Upper lobe of left lung (tissue), 6 donors: ENCODE measurements at places on chromosomes 11 and 22. TPM values are rescaled to one million over a fixed set of nuclear protein-coding genes. Genes with fewer than 3 reads are reported as not detected.

SAA4 gene
- not detected for total RNA-seq

KLHL35 gene
- total RNA-seq = 7.3 TPM

CCDC87 gene
- 0.22 TPM for total RNA-seq

KRTAP5-9 gene
- not detected for total RNA-seq

MS4A15 gene
- total RNA-seq = 101 TPM

EHF gene
- total RNA-seq = 50.3 TPM

DNA sequence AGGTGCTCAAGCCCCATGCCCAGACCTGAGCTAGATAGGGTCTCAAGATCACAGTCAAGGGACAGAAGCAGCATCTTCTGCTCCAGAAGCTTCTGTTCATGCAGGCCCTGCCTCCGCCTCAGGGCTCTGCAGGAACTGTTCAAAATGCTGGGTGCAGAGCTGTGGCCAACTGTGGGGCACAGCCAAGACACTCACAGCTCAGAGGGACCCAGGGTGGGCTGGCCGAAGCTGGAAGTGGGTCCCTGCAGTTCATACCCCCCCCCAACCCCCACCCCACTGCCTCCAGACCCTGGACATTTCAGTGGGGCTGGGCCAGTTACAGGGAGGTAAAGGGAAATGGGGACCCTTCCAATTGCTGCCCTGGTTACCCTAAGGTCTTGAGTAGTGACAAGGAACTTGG lies 129.0 kb downstream of the CRYBB2 start:
- no peak overlapping the region for H3K4me3 ChIP-seq
- peak; percentile 16 for DNase-seq
- H3K36me3 ChIP-seq = peaks cover 10% of the 10 kb centered on the region
- H3K27me3 ChIP-seq = no peaks in the 10 kb centered on the region
- H3K27ac ChIP-seq = no peak overlapping the region

DNA sequence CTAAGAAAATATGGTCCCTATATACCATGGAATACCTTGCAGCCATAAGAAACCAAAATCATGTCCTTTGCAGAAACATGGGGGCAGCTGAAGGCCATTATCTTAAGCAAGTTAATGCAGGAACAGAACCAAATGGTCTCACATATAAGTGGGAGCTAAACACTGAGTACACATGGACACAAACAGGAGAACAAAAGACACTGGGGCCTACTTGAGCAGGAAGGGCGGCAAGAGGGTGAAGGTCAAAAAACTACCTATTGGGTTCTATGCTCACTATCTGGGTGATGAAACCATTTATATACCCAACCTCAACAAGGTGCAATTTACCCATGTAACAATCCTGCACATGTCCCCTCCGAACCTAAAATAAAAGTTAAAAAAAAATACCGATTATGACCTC lies 22.5 kb downstream of the GAS2 start:
- no peaks in the 10 kb centered on the region for H3K4me1 ChIP-seq
- no peak overlapping the region for H3K4me3 ChIP-seq
- no peaks in the 10 kb centered on the region for H3K36me3 ChIP-seq
- no peak overlapping the region for H3K27ac ChIP-seq

DNA sequence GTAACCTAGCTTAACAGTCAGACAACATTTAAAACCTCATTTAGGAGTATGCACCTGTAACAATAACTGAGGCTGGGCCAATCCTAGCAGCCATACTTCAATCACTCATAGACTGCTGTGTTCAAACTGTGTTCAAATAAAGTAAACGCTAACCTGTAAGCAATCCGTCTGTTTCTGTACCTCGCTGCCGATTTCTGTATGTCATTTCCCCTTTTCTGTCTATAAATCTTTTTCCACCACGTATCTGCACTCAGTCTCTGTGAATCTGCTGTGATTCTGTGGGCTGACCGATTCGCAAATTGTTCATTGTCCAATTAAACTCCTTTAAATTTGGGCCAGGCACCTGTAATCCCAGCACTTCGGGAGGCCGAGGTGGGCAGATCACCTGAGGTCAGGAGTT lies 12.3 kb downstream of the APOBEC3H start:
- H3K4me3 ChIP-seq = no peak overlapping the region
- no peaks in the 10 kb centered on the region for H3K27me3 ChIP-seq
- no peaks in the 10 kb centered on the region for H3K36me3 ChIP-seq
- no peak overlapping the region for H3K27ac ChIP-seq

- no peaks in the 10 kb centered on the region for H3K36me3 ChIP-seq
- H3K4me1 ChIP-seq = no peaks in the 10 kb centered on the region
- H3K4me3 ChIP-seq = no peak overlapping the region
- no peaks in the 10 kb centered on the region for H3K27me3 ChIP-seq
Measured at GRCh38 chr11:117458275-117459122, 130.8 kb downstream of the CEP164 start.

DNA sequence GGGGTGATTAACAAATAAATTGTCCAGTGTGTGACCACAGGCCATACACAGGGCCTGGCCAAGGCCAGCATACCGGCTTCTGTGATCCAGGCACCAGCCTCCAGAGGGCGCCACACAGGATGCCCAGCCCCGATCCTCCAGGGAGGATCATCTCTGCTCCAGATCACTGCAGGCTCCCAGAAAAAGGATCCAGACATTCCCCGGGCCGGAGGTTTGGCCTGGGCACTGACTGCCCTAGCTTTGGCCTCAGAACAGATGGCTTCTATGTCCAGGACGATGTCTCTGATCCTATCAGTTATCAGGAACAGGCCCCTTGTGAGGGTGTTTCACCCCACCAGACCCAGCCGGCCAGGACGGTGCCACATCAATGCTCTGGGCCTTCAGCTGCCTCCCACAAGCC lies 74.5 kb upstream of the LMO1 start:
- no peaks in the 10 kb centered on the region for H3K4me1 ChIP-seq
- H3K27ac ChIP-seq = no peak overlapping the region
- H3K27me3 ChIP-seq = no peaks in the 10 kb centered on the region
- H3K4me3 ChIP-seq = no peak overlapping the region
- peak; percentile 50 for DNase-seq
- H3K36me3 ChIP-seq = no peaks in the 10 kb centered on the region

DNA sequence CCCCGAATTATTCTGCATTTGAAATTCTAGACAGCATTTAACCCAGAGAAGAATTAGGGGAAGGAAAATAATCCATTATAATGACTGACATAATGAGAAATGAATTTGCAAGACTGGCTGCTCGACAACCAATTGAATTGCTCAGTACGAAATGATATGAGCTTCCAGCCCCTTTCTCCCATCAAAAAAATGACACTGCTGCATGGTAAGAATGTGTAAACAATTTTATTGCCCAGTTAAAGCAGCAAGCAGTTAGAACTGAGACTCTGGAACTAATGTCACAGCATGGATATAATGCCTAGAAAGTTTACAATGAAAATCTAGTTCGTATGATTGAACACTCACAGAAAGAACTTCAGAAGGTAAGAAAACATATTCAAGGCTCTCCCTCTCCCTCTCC lies 24.7 kb upstream of the PCF11 start:
- no peaks in the 10 kb centered on the region for H3K36me3 ChIP-seq
- no peaks in the 10 kb centered on the region for H3K27me3 ChIP-seq
- no peak for DNase-seq
- H3K27ac ChIP-seq = no peak overlapping the region
- no peak overlapping the region for H3K4me3 ChIP-seq

- DNase-seq = peak; percentile 38
- H3K4me1 ChIP-seq = no peaks in the 10 kb centered on the region
- H3K36me3 ChIP-seq = no peaks in the 10 kb centered on the region
- H3K27me3 ChIP-seq = no peaks in the 10 kb centered on the region
- H3K4me3 ChIP-seq = no peak overlapping the region
Measured at GRCh38 chr11:15750535-15751308, 605.6 kb downstream of the SOX6 start.

GRCh38 chr11:118622376-118623268 lies 15.2 kb downstream of the PHLDB1 start:
- DNase-seq = no peak
- H3K36me3 ChIP-seq = peaks cover 27% of the 10 kb centered on the region
- H3K27me3 ChIP-seq = no peaks in the 10 kb centered on the region
- peak overlapping the region; percentile 95 for H3K27ac ChIP-seq

- DNase-seq = no peak
- no peaks in the 10 kb centered on the region for H3K36me3 ChIP-seq
- no peaks in the 10 kb centered on the region for H3K27me3 ChIP-seq
- H3K27ac ChIP-seq = no peak overlapping the region
- H3K4me1 ChIP-seq = no peaks in the 10 kb centered on the region
Measured at GRCh38 chr22:48923165-48923865, 904.4 kb downstream of the BRD1 start.

DNA sequence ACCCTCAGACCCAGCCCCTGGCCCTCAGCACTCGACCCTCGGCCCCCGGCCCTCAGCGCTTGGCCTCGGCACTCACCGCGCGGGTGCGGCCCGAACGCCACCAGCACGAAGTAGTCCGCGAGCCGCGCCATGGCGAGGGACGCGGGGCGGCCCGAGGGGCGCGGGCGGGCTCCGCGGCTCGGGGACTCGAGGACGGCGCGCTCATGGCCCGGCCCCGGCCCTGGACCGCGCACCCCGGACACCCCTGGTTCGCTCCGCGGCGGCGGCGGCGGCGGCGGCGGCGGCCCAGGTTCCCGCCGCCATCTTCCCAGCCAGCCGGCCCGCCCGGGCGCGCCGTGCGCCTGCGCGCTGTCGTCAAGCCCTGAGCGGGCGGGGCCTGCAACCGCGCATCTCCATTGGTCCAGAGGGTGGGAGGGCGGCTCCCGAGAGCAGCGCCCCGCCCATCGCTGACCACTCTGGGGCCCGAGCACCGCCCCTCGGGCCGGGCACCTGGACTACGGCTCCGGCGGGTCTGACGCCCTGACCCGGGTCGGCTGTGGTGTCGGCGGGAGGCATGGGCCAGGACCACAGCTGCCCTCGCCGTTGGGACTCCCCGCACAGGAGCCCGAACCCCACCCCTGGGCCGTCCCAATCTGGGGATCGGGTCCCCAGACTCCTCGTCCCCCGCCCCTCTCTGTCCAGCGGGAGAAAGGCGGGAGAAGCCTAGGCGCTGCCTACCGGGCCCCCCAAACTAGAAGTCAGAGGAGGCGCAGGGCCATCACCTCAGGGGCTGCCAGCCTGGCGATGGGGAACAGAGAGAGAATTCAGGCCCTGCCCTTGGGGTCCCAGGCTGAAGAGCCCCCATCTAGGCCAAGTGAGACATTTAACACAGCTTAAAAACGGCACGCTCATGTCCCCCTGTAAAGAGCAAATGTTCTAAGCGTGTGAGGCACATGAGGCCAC lies at the start of gene SBF1:
TSS of gene SBF1 (minus strand) at position 326 of the 942 bp plus-strand sequence. CDS start at position 131, 195 bp downstream.
- H3K27ac ChIP-seq = peak within 1 kb of the TSS; percentile 88
- DNase-seq = peak; percentile 98
- no peaks in the 10 kb centered on the region for H3K27me3 ChIP-seq
- H3K36me3 ChIP-seq = no peaks in the 10 kb centered on the region
- H3K4me3 ChIP-seq = peak within 1 kb of the TSS; percentile 89

GRCh38 chr11:125261588-125261987 lies 97.0 kb downstream of the PKNOX2 start:
- H3K36me3 ChIP-seq = no peaks in the 10 kb centered on the region
- H3K27me3 ChIP-seq = no peaks in the 10 kb centered on the region
- peak overlapping the region; percentile 56 for H3K27ac ChIP-seq
- DNase-seq = no peak

GRCh38 chr22:26529345-26529744 lies 17.1 kb upstream of the TFIP11 start:
- peak; percentile 73 for DNase-seq
- no peaks in the 10 kb centered on the region for H3K27me3 ChIP-seq
- H3K4me1 ChIP-seq = no peaks in the 10 kb centered on the region
- H3K27ac ChIP-seq = peak overlapping the region; percentile 71

DNA sequence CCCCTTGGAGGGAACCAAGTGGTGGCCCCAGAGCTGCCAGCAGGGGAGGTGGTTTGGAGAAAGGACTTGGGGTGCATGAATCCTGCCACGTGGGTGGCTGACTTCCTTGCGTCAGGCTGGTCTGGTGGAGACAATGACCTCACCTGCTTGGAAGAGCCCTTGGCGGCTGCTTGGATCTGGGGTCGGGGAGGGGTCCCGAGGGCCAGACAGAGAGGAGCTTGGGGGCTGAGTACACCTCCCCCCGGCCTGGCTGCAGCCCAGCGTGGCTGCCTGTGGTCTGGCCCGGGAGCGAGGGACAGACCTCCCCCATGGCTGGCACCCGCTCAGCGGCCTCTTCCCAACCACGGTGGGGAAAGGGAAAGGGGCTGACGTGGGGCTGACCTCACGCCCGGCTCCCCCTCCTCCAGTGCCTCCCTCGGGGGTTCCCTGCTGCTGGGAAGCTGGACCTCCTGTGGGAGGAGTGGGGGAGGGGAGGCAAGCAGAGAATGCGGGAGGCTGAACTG lies 13.8 kb downstream of the LIF start:
- H3K27ac ChIP-seq = no peak overlapping the region
- no peak for DNase-seq
- no peaks in the 10 kb centered on the region for H3K27me3 ChIP-seq
- H3K4me3 ChIP-seq = no peak overlapping the region
- no peaks in the 10 kb centered on the region for H3K36me3 ChIP-seq

DNA sequence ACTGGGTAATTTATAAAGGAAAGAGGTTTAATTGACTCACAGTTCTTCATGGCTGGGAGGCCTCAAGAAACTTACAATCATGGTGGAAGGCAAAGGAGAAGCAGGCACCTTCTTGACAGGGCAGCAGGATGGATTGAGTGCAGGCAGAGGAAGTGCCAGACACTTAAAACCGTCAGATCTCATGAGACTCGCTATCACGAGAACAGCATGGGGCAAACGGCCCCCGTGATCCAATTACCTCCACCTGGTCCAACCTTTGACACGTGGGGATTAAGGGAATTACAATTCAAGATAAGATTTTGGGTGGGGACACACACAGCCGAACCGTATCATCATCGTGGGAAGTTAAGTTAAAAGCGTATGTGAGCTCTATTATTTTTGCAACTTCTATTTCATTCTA lies 71.4 kb upstream of the SYN3 start:
- H3K27me3 ChIP-seq = no peaks in the 10 kb centered on the region
- H3K27ac ChIP-seq = no peak overlapping the region
- no peak overlapping the region for H3K4me3 ChIP-seq
- H3K4me1 ChIP-seq = no peaks in the 10 kb centered on the region
- no peak for DNase-seq

- H3K4me1 ChIP-seq = no peaks in the 10 kb centered on the region
- no peaks in the 10 kb centered on the region for H3K36me3 ChIP-seq
- H3K27ac ChIP-seq = no peak overlapping the region
- H3K27me3 ChIP-seq = no peaks in the 10 kb centered on the region
- DNase-seq = no peak
Measured at GRCh38 chr11:8102965-8103364, 22.0 kb downstream of the TUB start.

DNA sequence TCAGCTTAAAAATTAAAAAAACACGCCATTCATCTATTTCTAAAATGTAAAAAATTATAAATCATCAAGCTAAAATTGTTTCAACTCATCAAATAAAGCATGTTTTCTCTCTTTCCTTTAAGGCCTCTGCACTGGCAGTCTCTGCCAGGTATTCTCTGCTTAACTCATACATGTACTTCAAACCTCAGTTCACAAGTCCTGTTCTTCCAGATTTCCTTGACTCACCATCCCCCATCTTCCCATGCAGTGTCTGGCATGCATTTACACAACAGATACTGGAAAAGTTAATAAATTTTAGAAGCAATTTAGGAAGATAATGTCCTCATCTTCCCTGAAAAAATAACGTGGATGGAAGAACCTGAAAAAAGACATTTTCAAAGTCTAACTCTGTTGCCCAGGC lies 32.5 kb downstream of the CSTF3 start:
- H3K36me3 ChIP-seq = no peaks in the 10 kb centered on the region
- H3K27ac ChIP-seq = no peak overlapping the region
- no peaks in the 10 kb centered on the region for H3K27me3 ChIP-seq
- H3K4me1 ChIP-seq = no peaks in the 10 kb centered on the region
- no peak overlapping the region for H3K4me3 ChIP-seq
